ENCODE measurements at places on chromosomes 7 and 10.

GRCh38 chr7:29370531-29371314, 176.1 kb downstream of the CHN2 start:
- DNase-seq: no peak

- DNase-seq: no peak
These were observed 666 bp downstream of the TMEM139 start for GRCh38 chr7:143285470-143285778.

DNA sequence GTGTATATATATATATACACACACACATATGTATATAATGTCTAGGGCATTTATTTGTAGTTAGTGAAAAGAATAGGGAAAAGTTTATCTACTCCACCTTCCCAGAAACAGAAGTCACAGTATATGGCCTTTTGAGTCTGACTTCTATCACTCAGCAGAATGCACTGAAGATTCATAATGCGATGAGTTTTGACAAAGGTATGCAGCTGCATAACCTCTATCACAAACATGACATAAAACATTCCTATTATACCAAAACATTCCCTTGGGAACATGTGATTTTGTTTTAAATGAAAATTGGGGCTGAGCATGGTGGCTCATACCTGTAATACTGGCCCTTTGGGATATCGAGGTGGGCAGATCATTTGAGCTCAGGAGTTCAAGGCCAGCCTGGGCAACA, 137.3 kb upstream of the EEPD1 start:
- DNase-seq: no peak

GRCh38 chr10:12921163-12921562, 80.3 kb downstream of the CCDC3 start:
- no peak for DNase-seq

DNA sequence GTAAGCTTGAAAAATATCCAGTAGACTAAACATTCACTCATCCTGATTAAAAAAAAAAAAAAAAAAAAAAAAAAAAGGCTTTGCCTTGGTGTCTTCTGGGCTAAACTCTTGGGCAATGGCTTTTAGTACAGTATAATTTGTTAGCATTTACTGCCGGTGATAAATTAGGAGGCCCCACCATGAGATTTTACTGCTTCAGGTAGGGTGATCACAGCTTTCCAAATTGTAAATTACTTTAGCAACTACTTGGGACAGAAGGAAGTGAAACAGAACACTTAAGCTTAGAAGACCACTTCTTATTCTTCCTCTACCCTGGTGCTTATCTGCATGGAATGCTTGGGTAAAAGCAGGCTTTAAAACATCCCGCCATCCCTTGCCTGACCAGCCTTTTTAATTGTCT, 152.1 kb downstream of the HIBADH start:
- no peak for DNase-seq

DNA sequence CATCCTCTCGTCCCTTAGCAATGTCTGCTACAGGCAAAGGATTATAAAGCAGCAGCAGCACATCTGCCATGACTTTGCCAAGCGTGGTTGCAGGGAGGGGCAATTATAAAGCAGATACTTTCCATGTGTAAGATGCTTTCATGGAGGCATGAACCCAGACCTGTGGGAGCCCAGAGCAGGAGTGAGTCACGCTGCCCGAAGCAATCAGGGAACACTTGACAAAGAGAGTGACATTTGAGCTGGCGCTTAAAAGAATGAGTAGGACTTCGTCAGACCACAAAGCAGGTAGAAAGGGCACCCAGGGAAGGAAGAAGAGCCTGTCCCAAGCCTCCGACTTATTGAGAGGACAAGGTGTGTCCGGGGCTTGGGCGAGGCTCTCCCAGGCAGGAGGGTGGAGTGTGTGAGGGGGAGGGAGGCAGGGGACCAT, 147.2 kb downstream of the MYOF start:
- no peak for DNase-seq

- DNase-seq: no peak
These were observed 595.9 kb upstream of the AUTS2 start for GRCh38 chr7:69002416-69002815.

- no peak for DNase-seq
These were observed 58.0 kb downstream of the PDSS1 start for GRCh38 chr10:26755443-26755903.

GRCh38 chr10:33143160-33143728, 185.2 kb upstream of the ITGB1 start:
- no peak for DNase-seq

GRCh38 chr7:100444311-100445278, 8.3 kb upstream of the PPP1R35 start:
- no peak for DNase-seq

DNA sequence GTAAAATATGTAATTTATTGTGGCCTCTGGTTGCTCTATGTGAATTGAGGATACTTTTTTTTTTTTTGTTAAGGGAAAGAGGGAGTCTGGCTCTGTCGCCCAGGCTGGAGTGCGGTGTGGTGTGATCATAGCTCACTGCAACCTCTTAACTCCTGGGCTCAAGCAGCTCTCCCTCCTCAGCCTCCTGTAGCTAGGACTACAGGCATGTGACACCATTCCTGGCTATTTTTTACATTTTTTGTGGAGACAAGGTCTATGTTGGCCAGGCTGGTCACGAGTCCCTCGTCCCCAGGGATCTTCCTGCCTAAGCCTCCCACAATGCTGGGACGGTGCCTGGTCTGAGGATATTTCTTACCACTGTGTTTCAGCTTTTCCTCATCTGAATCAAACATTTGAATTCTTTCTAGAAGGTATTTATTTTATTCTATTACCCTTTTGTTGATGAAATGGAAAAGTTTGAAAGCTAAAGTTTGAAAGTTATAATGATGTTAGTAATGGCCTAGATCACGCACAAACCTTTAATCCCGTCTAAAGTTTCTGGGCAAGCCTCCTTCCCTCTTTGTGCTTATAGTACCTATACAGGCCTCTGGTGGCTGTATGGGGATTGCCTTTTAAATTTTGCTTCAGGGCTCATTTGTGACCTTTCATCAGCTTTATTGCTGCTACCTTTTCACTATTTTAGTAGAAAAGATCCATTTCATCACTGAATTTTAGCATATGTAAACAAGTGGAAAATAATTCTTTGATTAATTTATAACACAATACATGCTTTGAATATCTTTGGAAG, 2.0 kb downstream of the IFRD1 start:
- no peak for DNase-seq

GRCh38 chr7:107432261-107432660, 37.6 kb upstream of the GPR22 start:
- no peak for DNase-seq

DNA sequence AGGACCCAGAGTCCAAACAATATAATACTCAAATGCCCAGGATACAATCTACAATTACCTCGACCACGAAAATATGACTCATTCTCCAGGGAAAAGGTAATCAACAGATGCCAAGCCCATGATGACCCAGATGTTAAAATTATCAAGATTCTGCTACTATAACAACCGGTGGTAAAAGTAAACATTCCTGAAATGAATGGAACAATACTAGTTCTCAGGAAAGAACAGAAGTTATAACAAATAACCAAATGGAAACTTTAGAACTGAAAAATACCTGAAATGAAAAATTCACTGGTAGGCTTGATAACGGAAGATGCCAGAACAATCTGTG, 34.1 kb upstream of the GUSB start:
- no peak for DNase-seq

GRCh38 chr10:98959379-98959778, 276.3 kb downstream of the HPSE2 start:
- no peak for DNase-seq
